ENCODE measurements at places on chromosomes 7 and 10.
A peak's percentile ranks its signal among the peaks of the same experiment; 100 is the strongest.

GRCh38 chr10:91123261-91123660 lies 97.2 kb upstream of the PCGF5 start:
- no peak for DNase-seq

DNA sequence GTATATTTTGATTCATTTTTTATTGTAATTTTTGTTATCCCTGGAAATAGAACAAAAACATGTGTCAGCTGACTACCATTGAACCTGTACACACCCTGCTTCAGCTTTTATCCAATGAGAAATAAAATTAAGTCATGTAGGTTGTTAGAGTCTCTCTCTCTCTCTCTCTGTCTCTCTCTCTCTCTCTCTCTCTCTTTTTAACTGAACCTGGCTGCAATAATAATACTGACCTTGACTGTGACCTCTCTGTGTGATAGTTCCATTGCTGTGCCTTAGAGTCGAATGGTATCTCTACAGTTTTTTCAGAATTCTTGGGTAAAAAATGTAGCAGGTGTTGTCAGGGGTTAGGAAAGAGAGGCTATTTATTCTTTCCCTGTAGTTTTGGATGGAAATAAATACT lies 637.8 kb downstream of the CNTNAP2 start:
- no peak for DNase-seq

GRCh38 chr10:28668363-28669226 lies 8.7 kb upstream of the BAMBI start:
- peak; percentile 28 for DNase-seq

DNA sequence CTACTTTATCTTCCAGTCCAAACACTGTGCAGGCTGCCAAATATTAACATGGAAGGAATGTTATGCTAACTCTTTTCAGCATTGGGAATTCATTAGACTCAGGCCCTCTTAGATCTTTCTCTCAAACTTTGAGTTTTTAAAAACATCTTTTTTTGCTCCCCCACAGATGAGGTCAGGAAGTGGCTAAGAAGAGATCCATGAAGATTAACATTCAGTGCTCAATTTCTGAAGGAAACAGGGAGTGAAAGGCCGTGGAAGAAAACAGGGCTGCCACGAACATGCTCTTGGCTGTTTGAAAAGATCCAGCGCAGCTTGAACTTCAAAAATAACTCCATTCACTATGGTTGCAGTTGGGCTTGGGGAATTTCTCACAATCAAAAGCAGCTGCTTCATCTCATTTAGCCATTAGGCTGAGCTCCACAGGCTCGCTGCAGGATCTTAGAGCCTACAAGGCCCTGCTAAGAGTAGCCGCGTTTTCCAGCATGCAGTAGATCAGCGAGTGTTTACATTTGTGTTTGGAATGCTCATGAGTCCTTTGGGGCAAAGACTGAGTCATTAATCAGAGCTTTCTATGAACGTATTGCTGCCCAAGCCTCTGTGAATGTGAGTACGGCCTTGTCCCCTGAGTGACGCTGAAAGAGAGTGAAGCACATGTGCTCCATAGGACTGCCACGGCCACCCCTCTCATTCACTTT lies 41.2 kb upstream of the TNS3 start:
- DNase-seq: no peak

- no peak for DNase-seq
Measured at GRCh38 chr7:108120196-108120595, 10.0 kb downstream of the LAMB4 start.

DNA sequence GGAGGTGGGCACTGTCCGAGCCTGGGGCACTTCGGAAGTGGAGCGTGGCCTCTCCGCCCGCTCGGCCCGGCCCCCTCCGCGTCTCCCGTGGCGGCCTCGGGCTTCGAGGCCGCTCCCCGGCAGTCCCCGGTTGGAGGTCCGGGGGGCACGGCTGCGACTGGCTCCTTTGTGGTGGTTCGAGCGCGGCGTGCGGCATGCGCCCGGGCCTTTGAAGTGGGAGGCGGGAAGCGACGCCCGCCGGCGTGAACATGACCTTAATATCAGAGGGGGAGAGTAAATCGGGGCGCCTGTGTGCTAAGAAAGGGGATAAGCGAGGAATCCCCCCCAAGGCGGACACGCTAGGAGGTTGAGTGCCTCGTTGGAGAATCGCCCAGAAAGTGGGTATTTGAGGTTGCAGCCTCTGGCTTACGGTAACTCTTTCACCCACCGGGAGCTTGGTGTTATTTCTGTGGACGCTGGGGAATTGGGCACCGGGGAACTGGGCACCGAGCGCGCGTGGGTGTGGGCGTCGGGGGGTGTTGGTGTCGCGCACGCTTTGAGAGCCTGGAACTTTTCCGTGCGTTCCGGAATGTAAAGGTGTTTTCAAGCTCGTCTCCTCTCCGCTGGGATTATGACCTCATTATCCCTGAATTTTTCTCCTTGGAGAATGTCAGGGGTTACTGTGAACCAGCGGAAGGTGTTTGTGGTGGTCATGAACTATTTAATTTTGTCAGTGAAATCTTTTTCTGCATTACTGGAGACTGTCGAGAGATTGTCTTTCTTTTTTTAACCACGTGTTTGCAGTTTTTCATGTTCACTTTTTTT lies 660 bp downstream of the SUV39H2 start:
- peak; percentile 13 for DNase-seq

GRCh38 chr10:103784723-103785418 lies 70.5 kb downstream of the SH3PXD2A start:
- DNase-seq: no peak

All from stimulated activated CD8-positive, alpha-beta memory T cell treated with anti-CD3 and anti-CD28 coated beads, Interleukin-15, amount 100 ng/mL, for 24 hours (primary cell).